ENCODE measurements at places on chromosomes 12 and 14.

DNA sequence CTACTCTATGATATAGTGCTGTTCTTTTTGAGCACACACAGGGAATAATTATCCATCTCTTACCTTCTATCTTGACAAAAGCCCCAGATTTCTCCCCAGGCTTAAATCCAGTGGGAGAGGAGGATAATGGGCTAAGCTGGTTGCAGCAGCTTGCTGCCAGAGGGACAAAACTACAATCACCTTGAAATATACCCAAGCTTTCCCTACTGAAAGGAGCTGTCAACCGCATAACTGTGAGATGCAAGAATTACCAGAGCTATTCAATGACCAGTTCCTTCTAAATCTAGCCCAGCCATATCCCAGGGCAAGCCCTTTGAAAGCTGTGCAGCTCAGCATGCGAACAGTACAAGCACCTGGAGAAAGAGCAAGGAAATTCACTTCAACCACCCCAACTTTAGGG lies 943 bp upstream of the MGAT4C start:
- no peak for DNase-seq

- DNase-seq, result no peak
Measured at GRCh38 chr14:77319422-77319821, 1.3 kb downstream of the POMT2 start.

DNA sequence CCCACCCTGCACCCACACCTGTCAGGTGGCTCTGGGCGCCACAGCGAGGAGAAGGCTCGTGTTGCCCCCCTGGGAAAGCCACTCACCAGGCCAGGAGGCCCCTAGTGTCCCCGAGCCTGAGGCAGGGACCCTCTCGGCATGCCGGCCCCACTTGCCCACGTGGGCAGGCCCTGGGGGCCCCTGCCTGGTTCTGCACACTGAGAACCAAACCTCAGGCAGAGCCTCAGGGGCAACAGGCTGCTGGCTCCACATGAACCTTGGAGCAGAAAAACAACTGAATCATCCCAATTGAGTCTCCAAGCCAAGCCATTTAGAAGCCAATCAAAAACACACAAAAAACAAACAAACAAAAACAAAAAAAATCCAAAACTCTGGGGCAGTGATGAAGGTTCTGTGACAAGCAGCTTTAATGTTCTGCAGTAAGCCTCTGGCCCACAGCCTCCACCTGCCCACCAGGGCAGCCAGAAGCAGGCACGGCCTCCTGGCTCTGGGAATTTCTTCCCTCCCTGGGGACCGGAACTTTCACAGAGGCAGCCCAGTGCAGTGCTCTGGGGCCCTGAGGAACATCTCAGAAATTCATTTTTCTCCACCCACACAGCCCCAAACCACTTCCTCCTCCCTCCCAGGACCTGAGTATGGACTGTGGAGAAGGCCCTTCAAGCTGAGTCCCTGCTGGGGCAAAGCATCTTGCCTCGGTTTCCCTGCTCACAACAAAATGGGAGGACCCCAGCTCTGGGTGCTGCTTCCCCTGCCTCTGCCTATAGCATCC lies 90.2 kb downstream of the CHGA start:
- DNase-seq, result peak; percentile 43

DNA sequence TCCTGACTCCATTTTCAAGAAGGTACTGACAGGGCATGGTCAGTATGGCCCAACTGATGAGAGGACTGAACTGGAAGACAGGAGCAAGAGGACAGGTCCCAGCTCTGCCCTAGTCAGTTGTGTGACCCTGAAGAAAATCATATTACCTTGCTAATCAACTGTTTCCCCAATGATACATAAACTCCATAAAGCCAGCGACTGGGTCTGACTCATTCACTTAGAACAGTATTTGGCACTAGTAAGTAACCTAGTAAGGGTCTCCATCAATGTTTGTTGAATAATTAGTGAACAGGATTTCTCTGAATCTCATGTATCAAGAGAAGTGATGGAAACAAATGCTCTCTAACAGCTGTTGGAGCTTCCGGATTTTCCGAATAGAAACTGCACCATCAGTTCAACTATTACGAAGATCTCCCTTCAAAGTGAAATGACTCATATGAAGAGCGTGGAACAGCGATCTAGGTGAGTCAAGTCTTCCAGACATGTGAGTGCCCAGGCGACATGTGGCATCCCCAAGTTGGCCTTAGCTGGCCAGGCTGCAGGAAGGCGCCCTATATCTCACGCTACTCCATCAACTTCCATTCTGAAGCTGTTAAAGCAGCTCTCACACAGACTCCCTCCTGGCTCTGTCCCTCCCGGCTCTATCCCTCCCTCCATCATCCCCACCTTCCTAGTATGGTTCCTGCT lies 94.5 kb downstream of the TTC7B start:
- no peak for DNase-seq

- DNase-seq, result no peak
Measured at GRCh38 chr12:132797820-132798570, 30.7 kb downstream of the GOLGA3 start.

- no peak for DNase-seq
Measured at GRCh38 chr12:30700216-30700900, 4.7 kb upstream of the IPO8 start.

GRCh38 chr12:118188690-118189371 lies 52.9 kb downstream of the PEBP1 start:
- peak; percentile 30 for DNase-seq
